ENCODE measurements at places on chromosomes 6 and 20.

DNA sequence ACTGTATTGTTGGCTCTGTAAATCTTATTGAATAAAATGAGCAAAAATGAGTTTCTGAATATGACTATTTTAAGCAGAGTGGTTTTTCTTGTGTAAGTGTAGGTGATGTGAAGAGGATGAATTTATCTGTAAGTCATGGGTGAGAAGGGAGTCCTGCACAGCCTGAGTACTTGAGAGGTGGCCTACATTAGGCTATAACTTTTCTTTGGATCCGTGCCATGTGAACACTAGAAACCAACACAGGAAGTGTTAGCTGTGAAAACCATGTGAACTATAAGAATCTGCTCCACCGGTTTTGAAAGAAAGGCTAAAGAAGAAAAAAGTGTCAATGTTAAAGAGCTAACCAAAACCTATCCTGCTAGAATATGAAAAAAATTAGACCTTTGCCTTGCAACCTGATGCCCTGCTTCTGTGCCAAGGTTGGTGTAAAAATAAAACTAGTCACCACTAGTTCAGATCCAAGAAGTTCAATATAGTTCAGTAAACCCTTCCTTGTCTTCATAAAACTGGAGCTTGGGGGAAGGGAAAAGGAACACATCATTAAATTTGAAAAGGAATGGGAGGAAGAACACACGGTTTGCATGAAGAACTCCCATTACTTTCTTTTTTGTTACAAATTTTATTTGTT is 21.3 kb downstream of the PLCB1 start:
- no peak for ATAC-seq

GRCh38 chr6:145968051-145968450 is 3.9 kb upstream of the SHPRH start:
- no peak for ATAC-seq

- ATAC-seq = no peak
Measured at GRCh38 chr6:109225946-109226345, 130.6 kb downstream of the CEP57L1 start.

- no peak for ATAC-seq
Measured at GRCh38 chr6:10081075-10081474, 333.8 kb downstream of the TFAP2A start.

- ATAC-seq = no peak
Measured at GRCh38 chr6:108031968-108032367, 42.6 kb downstream of the OSTM1 start.

DNA sequence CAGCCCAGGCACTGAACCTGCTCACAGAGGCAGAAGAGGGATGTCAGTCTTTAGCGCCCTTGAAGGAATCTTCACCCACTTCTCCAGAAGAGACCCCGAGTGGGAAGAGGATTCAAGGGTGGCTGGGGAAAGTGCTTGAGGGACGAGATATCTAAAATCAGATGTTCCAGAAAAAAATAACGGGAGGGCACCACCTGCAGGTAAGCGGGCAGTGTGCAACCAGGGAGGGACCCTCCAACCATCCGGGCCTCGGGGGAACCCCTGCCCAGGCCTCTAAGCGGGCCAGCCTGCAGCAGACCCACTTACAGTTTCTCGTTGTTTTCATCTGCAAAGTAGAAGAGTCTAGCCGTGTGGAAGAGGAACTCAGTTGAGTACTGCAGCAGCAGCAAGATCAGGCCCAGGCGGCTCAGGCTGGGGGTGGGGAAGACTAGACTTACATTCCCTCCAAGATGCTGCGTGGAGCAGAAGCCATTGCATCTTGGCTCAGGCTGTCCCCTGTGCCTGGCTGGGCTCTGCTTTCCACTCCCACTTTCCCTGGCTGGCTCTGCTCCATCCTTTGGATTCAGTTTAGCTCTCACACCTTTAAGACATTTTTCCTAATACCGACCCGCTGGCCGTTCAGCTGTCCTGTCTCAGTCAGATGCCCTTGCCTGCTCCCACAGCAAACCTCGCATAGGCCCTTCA is 71.0 kb downstream of the TRAM2 start:
- ATAC-seq = no peak

DNA sequence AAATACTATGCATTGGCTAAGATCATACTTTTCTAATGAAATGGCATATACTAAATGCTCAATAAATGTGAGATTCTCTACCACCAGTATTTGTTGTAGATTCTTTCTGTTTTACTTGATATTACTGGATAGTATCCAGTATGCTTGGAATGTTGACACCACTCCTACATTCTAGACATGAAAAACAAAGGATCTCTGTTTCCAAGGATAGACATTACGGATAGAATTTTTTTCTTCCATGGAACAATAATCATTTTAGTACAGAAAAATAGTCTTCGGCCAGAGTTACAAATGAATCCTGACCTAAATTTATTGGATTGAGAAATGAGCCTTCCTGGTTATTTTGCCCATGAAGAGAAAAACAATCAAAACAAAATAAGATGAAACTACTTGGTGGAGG is 258.2 kb upstream of the NT5E start:
- no peak for ATAC-seq

DNA sequence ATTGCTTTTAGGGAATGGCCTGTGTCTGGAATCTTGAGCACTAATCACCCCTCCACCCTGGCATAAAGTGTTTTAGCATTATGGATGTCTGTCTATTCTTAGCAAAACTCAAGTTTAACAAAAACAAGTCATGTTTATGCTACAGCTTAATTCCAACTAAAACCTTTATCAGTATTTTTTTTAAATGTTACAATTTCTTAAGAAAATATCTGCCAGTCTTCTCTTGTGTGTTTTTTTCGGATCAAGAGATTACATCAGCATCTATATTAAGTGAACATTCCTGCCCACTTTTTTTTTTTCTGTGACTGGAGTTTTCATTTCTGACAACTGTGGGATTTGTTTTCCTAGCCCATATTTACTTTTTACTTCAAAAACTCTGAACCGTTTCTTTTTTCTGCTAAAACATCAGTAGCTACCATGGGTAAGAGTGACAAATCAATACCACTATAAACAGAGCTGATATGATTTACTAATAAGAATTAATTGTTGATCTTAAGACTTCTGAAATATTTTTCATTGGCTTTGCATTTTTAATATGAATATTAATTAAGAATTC is 94.3 kb downstream of the EDN1 start:
- no peak for ATAC-seq

DNA sequence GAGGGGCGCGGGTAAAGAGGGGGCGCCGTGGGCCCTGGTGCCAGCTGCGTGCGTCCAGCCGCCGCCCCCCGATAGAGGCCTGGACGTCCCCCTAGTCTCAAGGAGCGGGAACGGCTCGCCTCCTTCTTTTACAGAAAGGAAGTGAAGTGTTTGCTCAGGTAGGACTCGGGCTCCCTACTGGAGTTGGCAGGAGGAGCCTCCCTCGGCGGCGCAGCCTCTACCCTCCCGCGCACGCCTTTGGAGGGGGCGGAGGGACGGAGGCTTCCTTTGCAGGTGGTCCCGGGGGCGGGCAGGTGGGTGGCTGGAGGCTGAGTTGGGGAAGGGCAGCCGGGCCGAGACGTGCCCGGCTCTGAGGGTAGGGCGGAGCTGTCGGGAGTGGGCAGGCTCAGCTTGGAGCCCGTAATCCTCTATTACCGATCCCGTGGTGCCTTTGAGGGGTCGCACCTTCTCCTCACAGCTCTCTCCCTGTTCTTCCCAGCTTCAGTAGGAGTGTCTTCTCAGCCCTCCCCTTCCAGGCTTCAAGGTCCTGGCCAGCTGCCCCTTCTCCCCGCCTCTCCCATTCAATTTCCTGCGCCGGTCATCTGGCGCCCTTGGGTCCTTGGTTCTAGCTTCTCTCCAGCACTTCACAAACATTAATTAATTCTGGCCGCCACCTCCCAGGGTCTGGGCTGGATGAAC is 728 bp downstream of the ITPR3 start:
- ATAC-seq = no peak

GRCh38 chr6:83685481-83685880 is 23.4 kb downstream of the SNAP91 start:
- ATAC-seq = no peak

DNA sequence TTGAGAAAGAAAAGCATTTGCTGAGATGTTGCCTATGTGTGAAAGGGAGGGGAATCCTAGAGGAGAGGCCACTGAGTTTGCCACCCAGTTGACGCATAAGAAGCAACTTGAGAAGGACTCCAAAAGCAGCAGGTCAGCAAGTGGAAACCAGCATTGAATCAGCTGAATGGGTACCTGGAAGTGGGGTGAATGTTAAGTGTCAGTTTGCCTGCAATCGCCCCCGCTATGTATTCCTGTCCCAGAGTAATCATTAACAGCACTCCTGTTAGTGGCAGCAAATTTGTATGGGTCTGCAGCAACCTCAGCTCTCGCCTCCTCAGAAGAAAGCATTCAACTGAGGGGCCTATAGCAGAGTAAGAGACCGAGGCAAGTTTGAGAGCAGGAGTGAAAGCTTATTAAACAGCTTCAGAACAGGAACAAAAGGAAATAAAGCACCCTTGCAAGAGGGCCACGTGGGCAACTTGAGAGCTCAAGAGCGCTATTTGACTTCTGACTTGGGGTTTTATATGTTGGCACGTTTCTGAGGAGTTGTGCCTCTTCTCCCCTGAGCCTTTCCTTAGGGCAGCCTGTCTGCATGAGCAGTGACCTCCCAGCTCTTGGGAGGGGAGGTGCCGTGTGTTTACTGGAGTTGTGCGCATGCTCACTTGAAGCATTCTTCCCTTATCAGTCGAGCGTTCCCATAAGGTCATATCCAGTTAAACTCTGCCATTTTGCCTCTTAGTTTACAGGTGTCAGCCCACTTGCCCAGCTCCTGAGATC is 122.6 kb upstream of the PHACTR1 start:
- no peak for ATAC-seq

DNA sequence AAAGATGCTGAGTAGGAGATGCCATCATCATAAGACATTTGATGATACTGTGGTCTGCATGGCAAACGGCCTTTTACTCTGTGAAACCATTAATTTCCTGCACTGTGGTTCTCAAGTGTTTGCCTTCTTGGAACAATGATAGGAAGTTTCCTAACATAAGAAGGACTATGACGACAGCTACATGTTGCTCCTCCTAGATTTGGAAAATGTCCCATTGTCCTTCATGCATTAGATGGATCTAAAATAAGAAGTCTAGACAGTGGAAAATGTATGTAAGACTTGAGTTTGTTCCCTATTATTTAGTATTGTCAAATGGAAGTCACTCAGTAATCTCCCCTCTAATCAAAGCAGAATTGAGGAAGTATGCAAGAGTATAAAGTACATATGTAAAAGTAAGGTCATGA is 98.5 kb upstream of the TMEM170B start:
- no peak for ATAC-seq

- peak; percentile 82 for ATAC-seq
Measured at GRCh38 chr6:21845018-21845417, 251.5 kb downstream of the SOX4 start.

- peak; percentile 6 for ATAC-seq
Measured at GRCh38 chr6:166556863-166557322, 29.6 kb downstream of the RAMACL start.

DNA sequence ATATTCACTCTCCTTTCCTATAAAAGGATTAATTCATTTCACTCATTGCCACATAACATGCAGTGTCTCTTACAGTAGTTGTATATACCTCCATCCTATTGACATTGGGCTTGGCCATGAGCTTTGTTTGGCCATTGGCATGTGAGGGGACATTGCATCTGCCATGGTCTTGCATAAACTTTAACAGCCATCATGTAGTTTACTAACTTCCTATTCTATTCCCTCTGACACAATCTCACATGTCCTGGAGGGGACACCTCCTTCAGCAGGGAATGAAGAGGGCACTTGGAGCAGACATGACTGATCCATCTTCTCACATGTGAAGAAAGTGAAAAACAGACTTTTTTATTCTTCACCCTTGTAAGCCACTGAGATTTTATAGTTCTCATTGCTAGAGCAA is 115.5 kb upstream of the MARCKS start:
- no peak for ATAC-seq

GRCh38 chr20:62805711-62806382 is 1.2 kb downstream of the OGFR start:
- ATAC-seq = no peak
